AG08395 (cell line): ENCODE measurements at places on chromosomes 16 and 17.
A peak's percentile ranks its signal among the peaks of the same experiment; 100 is the strongest.

DNA sequence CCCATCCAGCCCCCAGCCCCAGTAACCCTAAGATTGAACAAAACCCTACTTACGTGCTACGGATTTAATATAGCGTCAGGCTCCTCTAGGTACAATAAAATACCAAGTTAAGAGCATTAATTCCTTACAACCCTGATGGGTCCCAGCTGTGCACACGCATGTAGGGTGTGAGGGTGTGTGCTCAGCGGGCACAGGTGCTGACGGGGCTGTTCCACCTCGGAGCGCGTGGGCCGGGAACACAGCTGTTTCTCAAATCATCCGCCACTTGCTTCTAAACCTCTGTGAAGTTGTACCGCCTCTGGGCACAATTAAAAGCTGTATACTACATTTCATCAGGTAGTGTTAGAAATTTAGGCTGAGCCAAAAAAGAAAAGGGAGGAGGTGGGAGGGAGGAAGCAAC is 478.6 kb downstream of the MAF start:
- DNase-seq: no peak

DNA sequence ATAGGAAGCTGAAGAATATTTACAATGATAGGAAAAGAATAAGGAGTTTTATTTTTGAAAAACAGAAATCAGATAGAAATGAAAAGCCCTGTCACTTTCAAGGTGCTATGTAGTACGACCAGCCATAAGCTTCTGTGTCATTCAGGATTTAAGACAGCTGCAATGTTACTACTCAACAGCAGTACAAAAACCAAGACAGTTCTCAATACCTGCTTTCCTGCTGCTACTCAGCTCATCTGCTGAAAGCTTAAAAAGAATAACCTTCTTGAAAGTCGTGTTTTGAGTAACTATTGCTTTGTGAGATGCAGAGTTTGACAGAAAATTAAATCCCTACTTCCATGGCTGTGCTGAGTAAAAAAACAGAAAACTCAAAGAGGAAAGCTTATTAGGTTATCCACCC is 8.7 kb downstream of the GRB2 start:
- DNase-seq: no peak

- peak; percentile 70 for DNase-seq
Observed at GRCh38 chr17:2089021-2089422, 34.1 kb downstream of the HIC1 start.

GRCh38 chr17:68567035-68567434 is 34.1 kb downstream of the FAM20A start:
- DNase-seq: no peak

- no peak for DNase-seq
Observed at GRCh38 chr16:74991593-74992403, 6.9 kb upstream of the WDR59 start.

DNA sequence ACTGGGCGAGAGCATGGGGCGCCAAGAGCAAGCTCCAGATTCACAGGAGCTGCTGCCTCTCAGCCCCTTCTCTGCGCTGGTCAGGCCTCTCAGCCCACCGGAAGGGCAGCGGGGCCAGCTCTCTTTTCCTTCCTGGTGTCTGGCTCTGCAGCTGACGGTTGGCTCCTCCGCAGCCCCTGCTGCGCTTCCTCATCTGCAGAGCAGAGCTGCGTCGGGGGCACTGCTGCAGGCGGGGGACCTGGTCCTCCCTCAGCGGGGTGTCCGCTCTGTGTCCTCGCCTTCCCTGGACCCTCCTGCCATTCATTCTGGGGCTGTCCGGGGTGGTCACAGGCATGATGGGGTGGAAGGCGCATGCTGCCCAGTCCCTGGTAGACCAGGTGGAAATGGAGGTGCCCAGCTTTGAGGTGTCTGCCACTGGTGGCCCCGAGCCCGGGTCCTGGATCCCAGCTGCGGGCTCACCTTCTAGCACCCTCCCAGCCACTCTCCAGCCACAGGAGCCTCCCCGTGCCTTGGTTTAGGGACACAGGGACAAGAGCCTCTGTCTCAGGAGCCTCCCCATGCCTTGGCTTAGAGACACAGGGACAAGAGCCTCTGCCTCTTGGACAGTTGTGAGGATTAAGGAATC is 84.8 kb downstream of the IRF8 start:
- no peak for DNase-seq

GRCh38 chr16:82147546-82147945 is 22.5 kb downstream of the MPHOSPH6 start:
- no peak for DNase-seq

- no peak for DNase-seq
Observed at GRCh38 chr17:5958850-5959249, 111.3 kb upstream of the WSCD1 start.

DNA sequence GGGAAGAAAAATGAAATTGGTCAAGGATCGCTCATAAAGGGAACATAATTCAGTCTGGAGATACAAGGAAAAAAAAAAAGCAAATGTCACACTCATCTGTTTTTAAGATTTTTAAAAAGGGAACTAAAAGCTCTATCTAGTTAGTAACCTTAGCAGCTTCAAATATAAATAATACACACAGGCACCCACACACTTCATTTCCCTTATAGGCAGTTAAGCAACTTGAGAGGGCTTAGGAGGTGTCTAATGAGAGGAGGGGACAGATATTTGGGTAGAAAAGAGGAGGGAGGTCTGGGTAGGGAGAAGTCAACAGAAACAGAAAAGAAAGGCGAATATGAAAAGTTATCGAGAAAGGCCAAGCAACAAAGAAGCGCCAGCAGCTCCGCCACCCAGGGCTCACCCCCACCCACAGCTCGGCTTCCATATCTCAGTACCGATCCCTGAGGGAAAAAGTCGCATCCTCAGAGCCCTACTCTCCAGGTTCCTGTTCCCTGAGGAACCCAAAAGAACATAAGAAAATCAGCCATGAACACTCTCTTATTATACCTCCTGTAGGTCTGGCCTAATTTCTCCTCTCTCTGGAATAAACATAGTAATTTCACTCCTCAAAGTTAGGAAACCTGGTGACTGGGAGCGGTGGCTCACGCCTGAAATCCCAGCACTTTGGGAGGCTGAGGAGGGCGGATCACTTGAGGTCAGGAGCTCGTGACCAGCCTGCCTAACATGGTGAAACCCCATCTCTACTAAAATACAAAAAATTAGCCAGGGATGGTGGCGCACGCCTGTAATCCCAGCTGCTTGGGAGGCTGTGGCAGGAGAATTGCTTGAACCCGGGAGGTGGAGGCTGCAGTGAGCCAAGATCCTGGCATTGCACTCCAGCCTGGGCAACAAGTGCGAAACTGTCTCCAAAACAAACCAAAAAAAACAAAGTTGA is 69.6 kb upstream of the RCVRN start:
- DNase-seq: no peak

DNA sequence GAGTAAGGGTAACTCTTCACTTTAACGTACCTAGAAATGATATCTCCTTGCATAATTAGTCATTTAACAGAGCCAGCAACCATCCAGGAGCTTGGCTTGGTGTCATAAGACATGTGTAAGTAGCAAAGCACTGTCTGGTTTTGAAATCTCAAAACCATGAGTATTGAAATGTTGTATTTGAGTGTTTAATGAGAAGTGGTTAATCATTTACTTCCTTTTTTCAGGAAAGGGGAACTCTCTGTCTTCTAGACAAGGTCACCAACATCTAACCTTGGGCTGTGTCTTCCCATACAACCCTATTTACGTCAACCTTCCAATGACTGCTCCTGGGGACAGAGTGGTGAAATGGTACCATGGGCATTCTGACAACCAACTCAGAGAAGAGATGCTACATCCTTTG is 27.1 kb downstream of the PMP22 start:
- no peak for DNase-seq

- DNase-seq: no peak
Observed at GRCh38 chr16:4976079-4976478, 17.9 kb downstream of the SEC14L5 start.

GRCh38 chr16:11391576-11391975 is 46.3 kb downstream of the RMI2 start:
- no peak for DNase-seq

GRCh38 chr17:42276609-42277341 is 584 bp upstream of the STAT5B start:
- DNase-seq: peak; percentile 72

DNA sequence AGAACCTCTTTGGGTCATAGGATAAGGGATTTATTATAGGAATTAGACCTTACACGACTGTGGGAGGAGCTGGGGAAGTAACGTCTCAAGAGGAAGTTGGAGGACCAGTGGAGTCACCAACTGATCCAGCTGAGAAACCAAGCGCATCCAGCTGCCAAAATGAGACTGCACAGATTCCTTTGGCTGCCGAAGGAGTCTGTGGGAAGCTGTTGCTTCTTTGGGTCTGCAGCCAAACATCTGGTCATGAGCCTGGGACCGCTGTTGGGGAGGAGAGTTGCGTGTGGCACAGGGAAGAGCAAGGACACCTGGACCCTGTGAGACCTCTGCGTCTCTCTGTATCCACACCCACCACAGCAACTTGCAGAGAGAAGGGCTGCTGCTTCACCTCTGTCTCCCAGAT is 2.4 kb upstream of the NACA2 start:
- peak; percentile 17 for DNase-seq

- no peak for DNase-seq
Observed at GRCh38 chr16:24046442-24046841, 209.7 kb upstream of the CACNG3 start.

- peak; percentile 57 for DNase-seq
Observed at GRCh38 chr17:10631048-10631700, 25.9 kb downstream of the MYH3 start.

GRCh38 chr16:88779406-88780141 is 5.4 kb downstream of the PIEZO1 start:
- no peak for DNase-seq

DNA sequence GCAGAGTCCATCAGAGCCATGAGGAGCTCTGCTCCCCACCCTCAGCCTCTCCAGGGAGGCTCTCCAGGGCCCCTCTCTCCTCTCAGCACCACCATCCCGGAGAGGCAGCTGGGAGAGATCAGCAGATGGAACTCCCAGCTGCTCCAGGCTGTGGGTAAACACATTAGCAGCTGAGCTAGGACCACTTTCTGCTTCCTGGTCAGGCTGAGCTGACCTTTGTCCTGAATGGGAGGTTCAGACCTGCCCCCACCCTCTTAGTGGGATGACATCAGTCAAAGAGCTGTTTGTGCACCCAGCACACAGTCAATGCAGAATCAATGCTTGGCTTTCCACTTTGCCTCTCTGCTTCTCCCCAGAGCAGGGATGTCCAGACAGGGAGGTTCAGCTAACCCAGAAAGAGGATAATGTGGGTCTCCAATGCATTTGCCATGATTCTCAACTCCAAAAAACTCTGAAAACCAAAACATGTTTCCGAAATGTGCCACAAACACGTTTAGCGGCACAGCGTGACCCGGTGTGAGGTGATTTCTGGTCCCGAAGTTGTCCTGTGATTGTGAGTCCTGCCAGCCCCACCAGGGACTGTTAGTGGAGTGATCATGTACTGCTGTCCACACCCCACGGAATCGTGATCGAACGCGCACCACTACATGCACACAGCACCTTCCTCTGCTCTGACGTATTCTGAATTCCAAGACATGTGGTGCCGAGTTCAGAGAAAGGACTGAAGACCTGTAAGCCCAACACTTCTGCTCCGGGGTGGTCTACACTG is 6.7 kb downstream of the GPR142 start:
- DNase-seq: no peak

- no peak for DNase-seq
Observed at GRCh38 chr16:77434530-77435271, at the start of gene ADAMTS18. ADAMTS18 (minus strand) TSS chr16:77435034; CDS start chr16:77434695, 339 bp downstream.

GRCh38 chr17:64571746-64572145 is 65.0 kb downstream of the CEP95 start:
- no peak for DNase-seq

- no peak for DNase-seq
Observed at GRCh38 chr17:354651-355556, 2.3 kb upstream of the RPH3AL start.

- DNase-seq: no peak
Observed at GRCh38 chr16:71855937-71856662, 10.3 kb downstream of the ATXN1L start.

DNA sequence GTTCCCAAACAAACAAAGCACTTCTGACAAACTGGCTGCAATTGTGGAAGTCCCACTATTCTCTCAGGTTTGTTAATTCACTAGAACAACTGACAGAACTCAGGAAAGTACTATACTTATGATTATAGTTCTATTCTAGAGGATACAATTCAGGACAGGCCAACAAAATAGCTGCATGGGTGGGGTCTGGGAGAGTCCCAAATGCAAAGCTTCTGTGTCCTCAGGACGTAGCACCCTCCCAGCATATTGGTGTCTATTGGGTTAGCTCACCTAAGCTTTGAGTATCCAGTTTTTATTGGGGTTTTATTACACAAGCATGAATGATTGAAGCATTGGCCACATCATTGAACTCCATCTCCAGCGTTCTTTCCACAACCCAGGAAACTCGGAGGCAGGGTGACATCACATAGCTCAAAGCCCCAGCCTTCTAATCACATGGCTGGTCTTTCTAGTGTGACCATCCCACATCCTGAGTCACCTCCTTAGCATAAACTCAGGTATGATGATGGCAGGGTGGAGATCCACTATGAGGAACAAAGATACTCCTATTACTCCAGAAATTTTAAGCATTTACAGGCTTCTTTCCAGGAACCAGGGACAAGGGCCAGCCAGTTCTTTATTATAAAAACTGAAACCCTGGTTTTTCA is 43.9 kb upstream of the CCNF start:
- DNase-seq: no peak

- no peak for DNase-seq
Observed at GRCh38 chr16:63038397-63039106, 1002.3 kb upstream of the CDH8 start.

GRCh38 chr17:8376271-8377067 is at the start of gene KRABD2:
KRABD2 (minus strand) TSS chr17:8376704.
- DNase-seq: peak; percentile 96

- DNase-seq: peak; percentile 20
Observed at GRCh38 chr16:85555719-85556455, 57.2 kb upstream of the GSE1 start.

DNA sequence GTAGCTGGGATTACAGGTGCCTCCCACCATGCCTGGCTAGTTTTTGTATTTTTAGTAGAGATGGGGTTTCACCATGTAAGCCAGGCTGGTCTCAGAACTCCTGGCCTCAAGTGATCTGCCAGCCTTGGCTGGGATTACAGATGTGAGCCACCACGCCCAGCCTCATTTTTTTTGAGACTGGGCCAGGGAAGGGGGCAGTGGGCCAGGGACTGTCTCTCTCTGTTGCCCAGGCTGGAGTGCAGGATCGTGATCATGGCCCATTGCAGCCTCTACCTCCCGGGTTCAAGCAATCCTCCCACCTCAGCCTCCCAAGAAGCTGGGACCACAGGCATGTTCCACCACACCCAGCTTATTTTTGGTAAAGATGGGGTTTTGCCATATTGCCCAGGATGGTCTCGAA is 16.0 kb downstream of the RSL1D1 start:
- no peak for DNase-seq

- DNase-seq: no peak
Observed at GRCh38 chr17:45319239-45319703, 2.5 kb upstream of the MAP3K14 start.

DNA sequence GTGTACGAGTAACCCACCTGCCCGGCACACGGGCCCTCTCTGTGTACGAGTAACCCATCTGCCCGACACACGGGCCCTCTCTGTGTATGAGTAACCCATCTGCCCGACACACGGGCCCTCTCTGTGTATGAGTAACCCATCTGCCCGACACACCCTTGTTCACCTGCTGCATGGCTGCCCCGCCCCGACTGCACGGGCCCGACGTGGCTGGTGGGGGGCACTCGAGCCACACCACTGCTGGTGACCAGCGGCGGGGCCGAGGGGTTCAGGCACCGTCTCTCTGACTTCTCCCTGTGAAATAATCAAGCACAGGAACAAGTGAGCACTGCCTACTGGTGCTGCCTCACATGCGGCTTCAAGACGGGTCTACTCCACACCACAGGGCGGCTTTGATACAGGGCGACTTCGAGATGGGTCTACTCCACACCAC is 22.1 kb downstream of the MAP1LC3B start:
- DNase-seq: no peak

GRCh38 chr16:77541165-77541564 is 106.3 kb upstream of the ADAMTS18 start:
- DNase-seq: no peak
